ENCODE measurements at places on chromosomes 3 and 15.

- no peak for DNase-seq
Observed at GRCh38 chr15:99763827-99764226, 30.6 kb upstream of the LYSMD4 start.

DNA sequence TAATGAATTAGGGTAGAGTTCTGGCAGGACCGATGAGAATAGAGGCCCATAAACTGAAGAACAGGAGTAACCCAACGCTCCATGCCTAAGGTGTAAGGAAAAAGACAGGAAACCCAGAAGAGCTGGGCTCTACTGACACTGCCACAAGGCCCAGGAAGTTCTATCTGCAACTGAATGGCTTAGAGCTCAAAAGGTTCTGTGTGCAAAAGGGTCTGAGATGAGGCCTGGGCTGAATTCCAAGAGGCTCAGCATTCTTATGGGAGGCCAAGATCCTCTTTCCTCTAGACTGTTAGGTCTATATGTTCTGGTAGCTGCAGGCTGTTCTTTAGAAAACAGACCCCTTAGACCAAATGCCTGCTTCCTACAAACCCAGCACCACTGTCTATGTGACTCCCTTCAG lies 30.5 kb upstream of the PRSS50 start:
- no peak for DNase-seq

- no peak for DNase-seq
Observed at GRCh38 chr3:85074003-85074402, 115.2 kb downstream of the CADM2 start.

DNA sequence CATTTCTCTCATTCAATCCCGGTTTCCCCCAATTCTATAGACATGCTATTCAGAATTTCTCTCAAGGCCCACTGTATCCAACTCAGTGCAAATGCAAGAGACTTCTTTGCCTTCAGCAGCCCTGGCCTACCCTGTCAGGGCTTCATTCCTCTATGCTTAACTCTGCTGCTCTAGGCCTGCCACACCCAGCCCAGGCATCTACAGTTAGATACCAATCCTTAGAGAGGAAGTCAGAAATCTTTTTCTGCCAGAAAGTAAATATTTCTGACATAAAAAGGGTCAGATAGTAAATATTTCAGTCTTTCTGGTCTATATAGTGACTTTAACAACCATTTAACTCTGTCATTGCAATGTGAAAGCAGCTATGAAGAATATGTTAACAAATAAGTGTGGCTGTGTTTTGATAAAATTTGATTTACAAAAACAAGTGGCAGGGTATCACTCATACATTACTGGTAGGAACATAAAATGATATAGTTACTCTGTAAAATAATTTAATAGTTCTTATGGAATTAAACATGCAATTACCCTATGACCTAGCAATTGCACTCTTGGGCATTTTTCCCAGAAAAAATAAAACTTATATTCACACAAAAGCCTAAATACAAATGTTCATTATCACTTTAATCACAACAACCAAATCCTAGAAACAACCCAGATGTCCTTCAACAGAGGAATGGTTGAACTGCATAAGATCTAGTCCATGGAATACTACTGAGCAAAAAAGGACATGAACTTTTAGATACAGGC lies 942.0 kb downstream of the SQOR start:
- no peak for DNase-seq

DNA sequence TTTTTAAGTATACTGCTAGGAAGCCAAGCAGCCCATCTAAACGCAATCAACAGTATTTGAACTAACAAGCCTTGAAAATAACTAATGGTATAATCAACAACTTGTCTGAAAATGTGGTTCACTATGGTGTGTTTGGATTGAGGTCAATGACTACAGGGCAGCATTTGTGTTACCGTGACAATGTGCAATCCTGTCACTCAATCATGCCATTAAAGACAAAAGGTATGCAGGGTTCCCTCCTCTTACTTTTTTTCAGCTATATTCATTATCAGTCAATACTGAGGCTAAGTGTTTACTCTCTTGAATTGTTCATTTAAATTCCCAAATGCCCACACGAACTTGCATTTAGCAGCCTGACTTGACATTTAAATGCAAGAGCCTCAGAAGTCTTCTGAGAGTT lies 1099.3 kb upstream of the EPHA6 start:
- DNase-seq = no peak

DNA sequence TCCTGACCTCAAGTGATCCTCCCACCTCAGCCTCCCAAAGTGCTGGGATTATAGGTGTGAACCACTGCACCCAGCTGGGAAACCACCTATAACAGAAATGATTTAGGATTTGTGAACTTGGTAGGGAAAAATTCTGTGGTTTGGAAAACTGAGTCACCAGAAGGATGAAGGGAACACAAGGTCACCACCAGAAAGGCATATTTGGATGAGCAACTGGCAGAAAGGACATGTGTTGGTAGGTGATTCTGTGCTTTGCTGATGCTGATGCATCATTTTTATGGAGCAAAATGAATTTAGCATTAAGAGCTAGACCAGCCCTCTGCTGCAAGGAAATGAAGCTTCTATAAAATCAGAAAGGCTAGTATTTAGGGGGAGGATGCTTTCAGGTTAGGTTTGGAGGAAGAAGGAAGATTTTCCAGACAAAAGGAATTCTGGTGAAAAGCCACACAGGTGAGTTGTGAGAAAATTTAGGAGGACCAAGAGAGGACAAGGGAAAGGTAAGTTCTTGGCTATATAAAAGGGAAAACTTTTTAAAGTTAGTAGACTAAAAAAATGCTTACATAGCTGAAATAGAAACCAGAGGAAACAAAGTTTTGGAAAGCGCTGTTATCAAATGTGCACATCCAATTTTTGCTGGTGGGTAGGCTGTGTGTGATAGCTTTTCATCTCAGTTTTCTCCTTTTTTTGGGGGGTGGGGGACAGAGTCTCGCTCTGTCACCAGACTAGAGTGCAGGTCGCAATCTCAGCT lies 3.6 kb downstream of the PXK start:
- no peak for DNase-seq

GRCh38 chr3:126549861-126550487 lies 8.8 kb downstream of the C3orf22 start:
- no peak for DNase-seq

GRCh38 chr3:170233530-170233929 lies 11.3 kb downstream of the PRKCI start:
- DNase-seq = no peak

DNA sequence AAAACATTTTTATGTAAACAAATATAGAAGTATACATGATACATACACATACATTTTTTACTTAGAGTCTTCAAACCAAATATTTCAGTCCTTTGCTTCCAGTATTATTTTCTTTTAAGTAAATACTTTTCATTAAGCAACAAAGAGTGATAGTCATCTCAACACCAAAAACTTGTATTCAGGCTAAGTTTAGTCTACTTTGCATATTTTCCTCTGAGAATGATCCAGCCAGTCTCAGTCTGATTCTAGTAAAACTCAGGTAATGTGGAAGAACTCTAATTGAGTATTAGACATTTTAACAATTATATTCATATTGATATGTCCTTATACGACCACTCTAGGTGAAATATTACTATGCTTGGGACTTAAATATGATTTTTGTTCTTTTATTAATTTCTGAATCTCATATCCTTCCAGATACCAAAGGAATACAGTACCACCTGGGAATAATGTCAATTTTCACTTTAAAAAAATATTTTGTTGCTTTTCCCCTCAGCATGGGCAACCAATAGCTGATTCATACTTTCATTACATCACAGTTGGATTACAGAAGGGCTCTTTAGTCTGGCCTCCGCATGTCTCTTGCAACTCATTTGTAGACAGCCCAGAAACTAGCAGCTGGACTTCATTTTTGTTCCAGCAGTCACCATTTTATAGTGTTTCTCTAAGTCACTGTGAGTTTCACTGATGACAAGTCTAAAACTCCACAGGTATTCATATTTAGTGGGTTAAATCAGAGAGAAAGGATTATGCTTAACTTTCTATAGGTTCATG lies 390.4 kb downstream of the ZBTB20 start:
- no peak for DNase-seq

DNA sequence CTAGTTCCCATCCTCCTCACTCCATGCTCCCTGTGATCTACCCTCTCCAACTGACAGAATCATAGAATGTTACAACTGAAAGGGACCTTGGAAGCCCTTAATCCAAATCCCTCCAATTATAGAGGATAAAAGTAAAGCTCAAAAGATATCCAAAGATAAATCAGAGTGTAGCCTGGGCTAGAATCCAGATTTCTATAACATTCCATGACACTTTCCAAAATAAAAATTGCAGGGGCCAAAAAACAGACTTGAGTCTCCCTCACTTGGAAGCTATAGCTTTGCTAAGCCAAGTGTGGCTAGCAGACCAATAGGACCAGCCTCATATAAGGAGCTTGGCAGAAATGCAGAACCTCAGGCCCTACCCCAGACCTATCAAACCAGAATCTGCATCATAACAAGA lies 148.1 kb downstream of the NTRK3 start:
- no peak for DNase-seq
